ENCODE measurements at places on chromosomes 4 and X.
A peak's percentile ranks its signal among the peaks of the same experiment; 100 is the strongest.

DNA sequence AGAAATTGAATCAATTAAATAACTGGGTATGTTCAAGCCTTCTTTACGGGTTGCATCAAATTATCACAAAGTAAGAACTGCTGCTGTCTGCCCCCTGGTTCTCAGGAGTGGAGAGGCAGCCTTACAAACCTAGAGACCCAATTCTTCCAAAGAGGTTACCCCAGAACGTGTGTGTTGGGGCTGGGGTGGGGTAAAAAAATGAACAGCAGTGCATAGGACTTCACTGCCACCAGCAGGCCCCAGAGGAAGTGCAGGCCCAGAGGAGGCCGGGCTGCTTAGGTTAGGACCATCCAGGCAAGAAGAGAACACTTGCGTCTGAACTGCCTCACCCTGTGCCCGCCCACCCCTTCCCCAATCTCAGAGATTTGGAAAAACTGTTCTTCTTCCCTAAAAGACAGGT lies 1.5 kb upstream of the NWD2 start:
- no peak for DNase-seq

DNA sequence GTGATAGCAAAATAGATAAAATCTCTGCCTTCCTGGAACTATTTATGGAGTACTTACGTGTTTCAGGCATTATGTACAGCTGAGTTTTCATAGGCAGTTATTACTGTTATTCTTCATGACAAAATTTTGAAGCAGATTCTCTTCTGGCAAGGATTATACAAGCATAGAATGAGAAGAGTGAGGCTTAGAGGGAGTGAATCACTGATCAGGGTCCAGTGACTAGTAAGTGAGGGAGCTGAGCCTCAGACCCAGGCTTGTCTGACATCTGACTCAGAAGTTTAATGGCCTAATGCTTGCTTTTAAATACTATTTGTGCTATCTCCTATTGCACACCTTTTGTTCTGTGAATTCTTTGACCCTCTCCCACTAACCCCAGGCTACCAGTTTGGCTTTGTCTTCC lies 110.6 kb downstream of the DTHD1 start:
- DNase-seq = no peak

DNA sequence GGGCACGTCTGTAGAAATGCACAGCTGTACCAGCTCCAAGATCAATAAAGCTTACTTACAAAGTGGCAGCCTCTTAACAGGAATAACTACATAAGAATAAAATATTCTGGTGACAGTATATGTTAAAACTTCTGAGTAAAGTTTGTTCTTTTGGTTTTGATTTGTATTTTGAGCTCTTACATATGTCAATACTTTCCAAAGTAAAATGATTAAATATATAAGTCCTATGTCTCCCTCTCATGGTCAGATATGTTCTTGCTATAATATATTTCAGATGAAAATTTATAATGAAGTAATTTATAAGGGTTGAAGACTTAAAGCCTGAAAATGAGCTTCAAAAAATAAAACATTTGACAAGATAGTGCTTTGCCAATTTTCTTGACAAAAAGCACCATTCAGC lies 254.4 kb downstream of the NPFFR2 start:
- DNase-seq = no peak

DNA sequence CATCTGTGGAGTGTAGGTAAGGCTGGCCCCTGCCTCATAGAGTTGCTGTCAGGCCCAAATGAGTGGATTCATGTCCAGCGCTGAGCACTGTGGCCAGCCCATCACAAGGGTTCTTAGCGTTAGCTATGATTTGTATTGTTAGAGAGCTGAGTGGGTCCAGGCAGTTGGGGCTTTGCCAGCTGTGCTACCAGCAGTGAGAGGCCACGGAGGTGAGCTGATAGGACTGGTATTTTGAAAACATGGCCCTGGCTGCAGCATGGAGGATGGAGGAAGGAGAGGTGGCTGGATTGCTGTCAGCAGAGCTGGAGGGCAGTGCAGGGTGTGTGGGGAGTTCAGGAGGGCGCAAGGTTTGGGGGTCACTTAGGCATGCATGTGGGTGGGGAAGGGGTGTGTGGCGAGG lies 69.8 kb downstream of the PSAPL1 start:
- peak; percentile 48 for DNase-seq

DNA sequence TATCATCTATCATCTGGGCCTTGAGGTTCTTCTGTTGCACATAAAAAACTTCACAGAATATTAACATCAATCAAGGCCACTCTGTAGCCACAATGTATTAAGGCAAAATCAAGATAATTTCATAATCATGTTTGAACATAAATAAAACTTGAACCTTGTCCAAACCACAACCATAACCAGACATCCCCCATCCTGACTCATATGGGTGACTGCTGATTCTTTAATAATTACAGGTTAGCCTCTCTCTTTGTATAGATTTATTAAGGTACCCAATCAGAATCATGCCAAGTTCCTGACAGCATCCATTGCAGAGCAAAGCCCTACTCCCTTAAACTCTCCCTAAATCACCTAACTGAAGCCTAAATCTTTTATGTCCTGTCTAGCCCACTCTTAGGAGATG lies 16.7 kb upstream of the AREG start:
- no peak for DNase-seq

DNA sequence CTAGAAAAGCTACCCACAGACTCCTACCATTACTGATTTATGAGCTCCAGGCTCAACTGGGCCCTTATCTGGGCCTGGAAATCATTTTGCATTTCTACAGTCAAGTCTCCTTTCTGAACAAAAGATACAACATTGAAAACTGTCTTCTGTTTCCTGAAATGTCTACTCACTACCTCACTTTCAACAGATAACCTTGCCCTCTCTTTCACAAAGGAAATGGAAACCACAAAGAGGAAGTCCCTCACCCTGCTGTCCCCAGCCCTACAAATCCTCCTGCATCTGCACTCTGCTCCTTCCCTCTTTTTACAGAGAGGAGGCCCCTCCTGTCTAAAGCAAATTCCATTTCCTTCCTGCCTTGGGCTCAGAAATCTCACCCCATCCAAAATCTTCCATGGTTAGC lies 24.8 kb upstream of the CYBB start:
- DNase-seq = no peak

DNA sequence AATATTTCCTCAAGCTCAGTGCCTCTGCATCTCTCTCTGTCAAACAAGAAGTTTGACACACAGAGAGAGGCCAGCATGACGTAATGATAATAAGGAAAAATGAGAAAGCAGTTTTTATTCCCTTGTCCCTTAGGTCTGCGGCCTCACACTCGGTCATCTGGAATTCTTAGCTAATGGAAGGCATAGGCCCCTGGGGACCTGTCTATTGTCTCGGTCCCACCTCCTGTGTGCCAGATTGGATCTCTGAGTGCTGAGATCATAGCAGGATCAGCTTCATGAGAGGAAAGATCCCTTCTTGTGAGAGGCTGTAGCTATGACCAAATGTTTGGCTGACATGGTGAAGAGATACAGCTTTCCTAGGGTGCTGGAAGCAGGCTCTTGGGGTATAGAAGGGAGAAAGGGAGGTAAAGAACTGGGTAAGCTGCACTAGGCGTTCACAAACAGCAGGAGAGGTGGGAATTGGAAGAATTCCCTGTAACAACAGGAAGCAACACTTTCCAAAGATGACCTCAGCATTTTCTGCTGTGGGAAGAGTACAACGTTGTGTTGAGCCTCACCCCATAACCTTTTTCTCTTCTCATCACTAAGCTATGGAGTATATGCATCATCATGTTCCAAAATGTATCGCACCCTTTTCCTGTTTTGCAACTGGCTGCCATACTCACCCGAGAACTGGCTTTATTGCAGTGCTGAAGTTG lies 20.2 kb downstream of the TMEM31 start:
- no peak for DNase-seq

Data from NCI-H2029 treated with DMSO at 0.1 percent for 48 hours (cell line).